Activated CD4-positive, CD25-positive, alpha-beta regulatory T cell treated with anti-CD3 and anti-CD28 coated beads, Interleukin-2, amount 50 U/mL, for 72 hours (primary cell): ENCODE measurements at places on chromosomes 7 and 10.

DNA sequence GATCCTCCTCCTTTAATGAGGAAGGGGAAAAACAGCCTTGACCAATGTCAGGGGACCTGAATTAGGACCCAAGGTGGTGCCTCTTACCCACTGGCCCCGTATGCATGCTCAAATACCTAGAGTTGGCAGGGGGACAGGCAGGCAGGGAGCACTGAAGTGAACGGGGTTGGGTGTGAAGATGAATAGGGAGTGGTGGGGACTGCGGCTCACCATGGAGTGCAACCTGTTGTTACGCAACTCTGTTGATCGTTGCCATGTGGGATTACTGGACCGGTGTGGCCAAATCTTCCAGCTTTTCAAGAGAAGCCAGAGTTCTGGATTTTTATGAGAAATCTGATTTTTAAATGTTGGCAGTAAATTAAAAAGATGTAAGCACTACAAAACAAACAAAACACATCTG is 48.1 kb downstream of the TLL2 start:
- DNase-seq, result no peak

- no peak for DNase-seq
These were observed 76.6 kb upstream of the PTPRZ1 start for GRCh38 chr7:121796381-121796780.

DNA sequence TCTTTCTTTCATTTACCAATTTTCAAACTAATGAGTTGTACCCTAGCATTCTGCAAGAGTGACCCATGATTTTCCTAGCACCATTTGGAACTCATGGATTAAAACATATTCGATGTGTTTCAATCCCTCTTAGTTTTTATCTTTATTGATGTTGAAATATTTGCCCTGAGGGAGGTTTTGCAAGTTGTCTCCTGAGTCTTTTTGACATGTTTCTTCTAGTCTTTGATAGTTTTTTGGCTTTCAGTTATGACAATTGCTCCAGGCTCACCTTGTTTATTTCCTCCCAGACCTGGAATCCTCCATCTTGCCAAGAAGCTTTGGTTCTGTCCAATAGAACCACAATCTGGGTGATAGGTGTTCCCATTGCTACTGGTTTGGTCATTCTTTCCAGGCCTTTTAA is 327.8 kb downstream of the WDR11 start:
- no peak for DNase-seq

GRCh38 chr7:4675771-4676367 is 6.2 kb upstream of the FOXK1 start:
- DNase-seq, result no peak

DNA sequence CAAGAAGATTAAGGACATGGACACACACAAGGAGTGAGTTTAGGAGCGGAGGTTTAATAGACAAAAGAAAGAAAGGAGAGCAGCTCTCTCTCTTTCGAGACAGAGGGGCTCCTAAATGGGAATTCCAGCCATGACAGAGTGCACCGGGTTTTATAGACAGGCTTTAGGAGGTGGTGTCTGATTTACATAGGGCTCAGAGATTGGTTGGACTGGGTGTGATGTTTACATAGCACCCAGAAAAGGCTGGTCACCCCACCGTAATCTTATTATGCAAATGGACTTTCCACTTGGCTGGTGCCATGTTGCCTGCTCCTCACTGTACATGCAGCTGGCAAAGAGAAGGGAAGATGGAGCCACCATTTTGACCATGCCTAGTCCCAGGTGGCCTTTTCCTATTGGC is 28.4 kb upstream of the MRC1 start:
- no peak for DNase-seq

DNA sequence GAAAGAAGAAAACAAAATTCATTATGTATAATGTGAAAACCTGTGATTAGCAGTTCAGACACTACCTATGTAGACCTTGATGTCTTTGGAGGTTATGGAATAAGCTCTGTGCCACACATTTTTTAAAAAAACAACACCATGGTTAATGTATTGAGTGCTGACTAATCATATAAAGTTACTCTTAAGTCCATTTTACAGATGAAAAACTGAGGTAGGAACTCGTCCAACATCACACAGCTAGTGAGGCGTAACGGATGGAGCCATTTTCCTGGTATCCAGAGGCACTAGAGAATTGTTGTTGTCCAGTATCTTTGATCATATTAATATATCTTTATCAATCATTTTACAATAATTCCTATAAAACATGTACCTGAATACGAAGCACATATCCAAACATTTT is 67.5 kb downstream of the MINDY3 start:
- no peak for DNase-seq

DNA sequence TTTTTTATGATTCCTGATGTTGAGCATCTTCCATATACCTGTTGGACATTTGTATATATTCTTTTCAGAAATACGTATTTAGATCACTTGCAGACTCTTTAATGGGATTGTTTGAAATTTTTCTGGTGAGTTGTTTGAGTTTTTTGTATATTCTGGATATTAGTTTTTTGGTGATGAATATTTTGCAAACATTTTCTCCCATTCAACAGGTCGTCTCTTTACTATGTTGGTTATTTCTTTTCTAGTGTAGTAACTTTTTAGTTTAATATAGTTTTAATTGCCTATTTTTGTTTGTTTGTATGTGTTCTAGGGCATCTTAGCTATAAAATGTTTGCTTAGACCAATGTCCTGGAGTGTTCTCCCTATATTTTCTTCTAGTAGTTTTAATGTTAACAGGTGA is 72.7 kb downstream of the ZWINT start:
- no peak for DNase-seq

DNA sequence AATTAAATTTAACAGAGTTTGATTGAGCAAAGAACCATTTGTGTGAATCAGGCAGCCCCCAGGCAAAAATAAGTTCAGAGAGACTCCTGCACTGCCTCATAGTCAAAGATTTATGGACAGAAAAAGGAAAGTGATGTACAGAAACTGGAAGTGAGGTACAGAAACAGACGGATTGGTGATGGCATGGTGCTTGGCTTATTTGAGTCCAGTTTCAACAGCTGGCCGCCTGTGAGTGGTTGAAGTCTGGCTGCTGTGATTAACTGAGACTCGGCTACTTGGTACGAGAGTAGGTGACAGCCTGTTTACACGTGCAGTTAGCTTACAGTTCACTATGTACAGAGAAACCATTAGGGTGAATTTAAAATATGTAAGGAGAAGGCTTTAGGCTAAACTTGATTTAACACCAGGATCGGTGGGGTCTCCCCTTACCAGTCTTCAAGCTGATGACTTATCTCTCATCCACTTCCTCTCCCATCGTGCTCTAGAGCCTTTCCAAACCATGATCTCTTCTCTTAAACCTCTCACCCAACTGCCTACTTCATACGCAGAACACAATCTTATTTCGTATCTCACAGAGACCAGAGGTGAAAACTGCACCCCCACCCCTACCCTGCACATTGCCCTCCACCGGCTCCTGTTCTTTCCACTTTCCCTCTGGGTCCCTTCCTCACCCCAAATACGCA is 5.0 kb upstream of the MSMB start:
- no peak for DNase-seq

GRCh38 chr7:149854611-149855360 is 16.6 kb downstream of the ZNF862 start:
- DNase-seq, result no peak

- DNase-seq, result no peak
These were observed 73.8 kb downstream of the IQUB start for GRCh38 chr7:123460616-123461015.

- DNase-seq, result peak; percentile 87
These were observed 15.6 kb downstream of the ATG9B start for GRCh38 chr7:151008511-151009323.
